ENCODE measurements at places on chromosomes 1 and 21. TPM values are rescaled to one million over a fixed set of nuclear protein-coding genes. Genes with fewer than 3 reads are reported as not detected.

The LRRC7 gene
- total RNA-seq: 20.2 TPM

GRCh38 chr1:43455213-43455889 lies 1.6 kb upstream of the HYI start:
- no peak for DNase-seq

The AADACL4 gene
- not detected for total RNA-seq

The NTNG1 gene
- 0.33 TPM for total RNA-seq

DNA sequence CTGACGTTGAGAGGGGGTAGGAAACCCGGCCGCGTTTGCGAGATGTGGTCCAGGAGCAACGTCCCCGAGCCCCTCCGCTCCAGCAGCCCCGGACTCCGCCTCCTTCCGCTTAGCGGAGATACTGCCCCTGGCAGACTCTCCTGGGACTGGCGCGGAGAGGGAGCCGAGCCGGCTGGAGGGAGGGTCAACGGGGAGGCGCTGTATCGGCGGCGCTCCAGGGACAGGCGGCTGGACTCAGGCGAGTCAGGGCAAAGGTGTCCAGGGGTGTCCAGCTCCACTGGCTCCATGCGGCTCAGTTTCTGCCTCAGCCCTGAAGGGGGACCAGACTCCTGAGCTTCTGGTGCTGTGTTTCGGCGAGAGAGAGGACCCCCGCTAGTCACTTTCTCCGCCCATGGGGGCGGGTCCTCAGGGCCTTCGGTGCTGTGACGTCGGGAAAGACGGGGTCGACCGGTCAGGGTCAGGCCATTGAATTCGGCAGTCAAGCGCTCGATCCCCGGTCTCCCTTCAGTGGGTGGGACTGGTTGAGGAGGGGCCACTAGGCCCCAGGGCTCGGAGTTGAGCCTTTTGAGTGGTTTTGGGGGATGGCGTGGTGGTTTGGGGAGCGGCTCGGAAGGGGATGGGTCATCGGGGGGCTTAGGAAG lies 2.8 kb upstream of the LIX1L start:
- peak; percentile 82 for DNase-seq
